NCI-H1694 (cell line): ENCODE measurements at places on chromosomes 7 and 10.

DNA sequence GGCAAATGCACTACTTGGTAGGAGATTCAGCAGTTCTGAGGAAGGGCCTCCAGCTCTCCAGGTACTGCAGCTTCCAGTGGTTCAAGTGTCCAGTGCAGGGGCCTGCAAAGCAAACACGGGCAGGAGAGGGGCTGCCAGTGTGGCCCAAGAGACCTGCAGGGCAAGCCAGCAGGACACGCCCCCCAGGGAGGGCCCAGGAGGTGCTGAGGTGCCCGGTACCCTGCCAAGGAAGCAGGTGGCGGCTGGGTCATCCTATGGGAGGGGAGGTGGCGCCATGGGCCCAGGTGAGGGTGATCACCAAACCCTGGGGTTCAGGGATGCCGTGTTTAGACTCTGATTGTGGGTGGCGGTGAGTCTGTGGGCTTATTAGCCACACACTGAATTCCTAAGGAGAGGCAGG is 45.7 kb downstream of the PARP12 start:
- DNase-seq, result no peak

DNA sequence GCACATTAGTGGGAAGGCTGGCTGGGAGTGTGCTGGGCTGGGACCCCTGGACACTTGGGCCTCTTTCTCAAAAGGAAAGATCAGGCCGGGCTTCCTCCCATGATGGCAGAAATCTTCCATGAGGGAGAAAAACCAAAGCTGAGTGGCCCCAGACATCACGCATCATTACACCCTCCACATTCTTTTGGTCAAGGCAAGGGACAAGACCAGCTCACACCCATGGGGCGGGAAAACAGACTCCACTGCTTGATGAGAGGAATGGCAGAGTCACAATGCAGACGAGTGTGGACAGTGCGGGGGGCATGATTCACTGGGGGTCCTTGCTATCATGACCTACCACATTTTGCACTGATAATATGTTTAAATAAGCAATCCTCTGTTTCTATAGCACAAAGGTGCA is 73.3 kb downstream of the CREB3L2 start:
- no peak for DNase-seq

- no peak for DNase-seq
Observed at GRCh38 chr10:92846854-92847201, 1.5 kb upstream of the EXOC6 start.

DNA sequence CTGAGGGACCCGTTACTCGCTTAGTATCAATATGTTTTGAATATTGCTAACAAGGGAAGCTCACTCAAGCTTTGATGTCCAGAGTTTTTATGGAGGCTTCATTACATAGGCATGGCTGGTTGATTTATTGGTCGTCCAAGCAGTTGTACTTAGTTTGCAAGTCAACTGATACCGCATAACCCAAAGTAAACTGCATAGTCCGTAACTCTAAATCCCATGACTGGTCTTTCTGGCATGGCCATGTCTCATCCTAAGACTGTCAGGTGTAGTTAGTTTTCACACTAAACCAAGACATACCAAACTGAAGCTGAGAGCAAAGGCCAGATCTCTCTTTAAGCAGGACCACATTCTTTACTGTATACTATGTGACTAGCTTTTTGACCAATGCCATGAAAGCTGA is 397.9 kb downstream of the TFEC start:
- DNase-seq, result no peak

- DNase-seq, result no peak
Observed at GRCh38 chr10:5252177-5253037, 55.8 kb downstream of the AKR1C4 start.

GRCh38 chr10:76073524-76073923 is 642.1 kb downstream of the LRMDA start:
- no peak for DNase-seq

DNA sequence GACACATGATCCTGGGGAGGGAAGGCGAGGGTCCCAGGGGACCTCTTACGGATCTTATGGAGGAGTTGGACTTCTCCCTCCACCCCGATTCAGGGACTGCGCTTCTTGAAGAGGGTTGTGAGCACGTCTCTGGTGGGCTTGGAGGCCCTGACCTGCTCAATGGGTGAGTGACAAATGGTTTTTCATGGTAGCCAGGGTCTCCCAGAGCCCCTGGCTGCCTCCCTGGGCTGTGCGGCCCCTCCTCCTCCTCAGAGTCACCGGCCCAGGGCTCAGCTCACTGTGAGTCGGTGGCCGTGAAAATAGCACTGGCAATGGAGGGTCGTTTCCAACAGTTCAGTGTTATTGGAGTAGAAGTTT is 26.6 kb downstream of the INPP5A start:
- no peak for DNase-seq

- no peak for DNase-seq
Observed at GRCh38 chr7:26657206-26657641, 207.2 kb downstream of the SKAP2 start.

GRCh38 chr10:44589181-44589943 is 204.5 kb upstream of the CXCL12 start:
- DNase-seq, result no peak

- no peak for DNase-seq
Observed at GRCh38 chr7:121384265-121384664, 11.8 kb downstream of the FAM3C start.

DNA sequence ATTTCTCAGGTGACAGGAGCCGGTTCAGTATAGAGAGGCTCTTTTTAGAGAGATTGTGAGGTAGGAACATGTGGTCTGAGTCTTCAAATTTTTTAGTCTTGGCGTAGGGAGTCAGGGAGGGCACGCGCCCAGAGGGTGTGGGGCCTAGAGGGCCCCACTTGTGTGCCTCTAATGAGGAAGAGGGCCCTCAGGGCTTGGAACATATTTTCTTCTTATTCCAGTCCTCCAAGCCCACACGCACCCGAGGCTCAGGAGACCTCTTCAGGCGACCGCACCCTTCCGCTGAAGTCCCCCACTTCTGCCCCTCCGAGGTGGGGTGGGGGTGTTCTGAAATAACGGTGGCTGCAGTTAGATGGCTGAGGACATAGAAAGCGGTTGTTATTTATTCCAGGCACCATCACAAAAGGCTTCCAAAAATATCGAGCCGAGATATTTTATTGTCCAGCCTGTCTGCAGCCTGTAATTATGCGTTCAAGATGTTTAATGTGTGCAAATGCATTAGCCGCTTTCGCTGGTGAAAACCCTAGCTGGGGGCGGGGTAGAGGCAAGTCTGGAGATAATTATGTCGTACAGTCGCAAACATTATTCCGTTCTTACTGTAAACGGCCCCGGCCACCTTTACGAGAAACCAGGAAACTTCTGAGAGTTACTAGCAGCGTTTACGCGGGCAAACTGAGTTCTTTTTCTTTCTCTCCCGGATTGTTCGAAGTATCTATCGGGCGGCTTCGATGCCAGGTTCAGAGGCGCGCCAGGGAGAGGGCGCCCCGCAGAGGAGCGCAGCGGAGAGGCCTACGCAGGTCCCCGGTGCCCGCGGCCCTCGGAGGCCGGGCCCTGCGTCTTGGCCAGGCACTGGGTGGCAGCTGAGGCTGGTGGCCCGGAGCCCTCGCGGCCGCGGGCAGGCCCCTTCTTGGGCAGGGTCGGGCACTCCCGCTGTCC is 12.9 kb upstream of the HOXA13 start:
- no peak for DNase-seq

DNA sequence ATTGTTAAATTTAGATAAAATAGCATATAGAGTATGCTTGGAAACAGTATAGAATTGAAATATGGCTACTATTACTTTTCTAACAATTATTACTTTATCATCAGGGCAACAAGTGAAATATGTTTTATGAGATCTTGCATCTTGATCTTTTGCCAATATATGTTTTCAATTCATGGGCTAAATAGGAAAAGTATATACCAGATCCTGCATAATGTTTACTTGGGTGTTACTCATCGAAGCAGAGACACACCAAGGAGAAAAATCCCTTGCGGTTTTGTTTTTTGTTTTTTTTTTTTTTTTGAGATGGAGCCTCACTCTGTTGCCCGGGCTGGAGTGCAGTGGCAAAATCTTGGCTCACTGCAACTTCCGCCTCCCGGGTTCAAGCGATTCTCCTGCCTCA is 541.4 kb downstream of the SUGCT start:
- no peak for DNase-seq

DNA sequence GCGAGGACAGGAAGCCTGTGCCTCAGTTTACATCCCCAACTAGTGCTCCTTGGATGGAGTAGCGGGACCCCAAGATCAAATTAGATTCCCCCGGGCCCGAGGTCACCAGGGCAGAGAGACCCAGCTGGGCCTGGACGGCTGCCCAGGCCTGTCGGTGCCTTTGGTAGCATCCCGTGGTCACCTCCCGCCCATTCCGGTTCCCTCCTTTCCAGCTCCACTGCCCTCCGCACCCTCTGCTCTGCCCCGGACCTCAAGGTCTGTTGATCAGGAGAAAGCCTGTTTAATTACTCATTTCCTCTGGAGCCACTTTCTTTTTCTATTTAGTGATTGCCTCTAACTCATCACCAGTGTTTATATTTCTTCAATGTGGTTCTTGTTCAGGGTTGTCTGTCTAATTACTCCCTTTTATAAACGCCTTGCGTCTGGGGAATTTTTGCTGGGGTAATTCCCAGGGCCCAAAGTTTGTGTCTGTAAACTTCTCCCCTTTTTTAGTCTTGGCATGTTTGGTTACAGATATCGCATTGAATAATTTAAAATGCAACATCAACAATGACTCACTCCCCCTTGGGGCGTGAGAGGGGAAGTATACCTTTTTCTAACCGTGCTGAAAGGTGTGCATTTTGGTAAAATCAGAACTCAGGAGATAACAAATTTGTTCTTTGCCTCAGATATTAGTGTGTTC is 1.9 kb downstream of the FOXK1 start:
- DNase-seq, result no peak

DNA sequence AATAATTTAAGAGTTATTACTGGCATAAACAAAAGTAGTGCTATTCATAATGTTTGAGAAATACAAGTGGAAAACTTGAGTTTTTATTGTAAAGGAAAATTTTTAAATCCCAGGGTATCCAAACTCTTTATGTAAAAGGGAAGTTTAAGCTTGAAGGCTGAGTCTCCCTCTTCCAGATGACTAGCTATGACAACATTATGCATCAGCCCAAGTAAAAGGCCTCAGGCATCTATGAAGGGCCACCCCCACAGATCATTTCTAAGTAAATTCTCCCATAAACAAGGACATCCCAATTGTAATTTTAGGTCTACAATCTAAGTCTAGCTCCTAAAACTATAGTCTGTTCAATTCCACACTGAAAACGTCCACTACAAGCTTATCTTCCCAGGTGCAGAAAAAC is 166.2 kb upstream of the STEAP1 start:
- DNase-seq, result no peak

- no peak for DNase-seq
Observed at GRCh38 chr7:22123139-22123538, 177.4 kb upstream of the CDCA7L start.

- no peak for DNase-seq
Observed at GRCh38 chr10:45202242-45202641, 113.2 kb downstream of the OR13A1 start.

DNA sequence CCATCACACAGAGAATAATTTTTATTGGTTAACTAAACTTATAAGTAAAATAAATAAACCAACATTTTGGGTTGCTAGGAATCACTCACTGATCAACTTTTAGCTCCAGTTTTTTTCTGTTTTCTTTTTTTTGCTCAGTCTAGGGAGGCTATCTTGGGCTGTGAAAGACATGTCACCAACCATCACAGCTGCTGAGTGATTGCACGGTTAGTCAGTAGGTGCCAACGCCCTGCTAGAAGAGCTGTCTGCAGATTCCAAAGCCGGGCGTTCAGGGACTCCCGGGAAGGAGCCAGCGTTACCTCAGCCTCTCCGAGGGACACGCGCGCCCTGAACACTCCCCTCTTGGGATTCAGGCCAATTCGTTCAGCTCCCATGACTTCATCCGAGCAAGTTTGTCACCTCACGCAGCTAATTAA is 604 bp upstream of the STAM start:
- DNase-seq, result peak; percentile 61

DNA sequence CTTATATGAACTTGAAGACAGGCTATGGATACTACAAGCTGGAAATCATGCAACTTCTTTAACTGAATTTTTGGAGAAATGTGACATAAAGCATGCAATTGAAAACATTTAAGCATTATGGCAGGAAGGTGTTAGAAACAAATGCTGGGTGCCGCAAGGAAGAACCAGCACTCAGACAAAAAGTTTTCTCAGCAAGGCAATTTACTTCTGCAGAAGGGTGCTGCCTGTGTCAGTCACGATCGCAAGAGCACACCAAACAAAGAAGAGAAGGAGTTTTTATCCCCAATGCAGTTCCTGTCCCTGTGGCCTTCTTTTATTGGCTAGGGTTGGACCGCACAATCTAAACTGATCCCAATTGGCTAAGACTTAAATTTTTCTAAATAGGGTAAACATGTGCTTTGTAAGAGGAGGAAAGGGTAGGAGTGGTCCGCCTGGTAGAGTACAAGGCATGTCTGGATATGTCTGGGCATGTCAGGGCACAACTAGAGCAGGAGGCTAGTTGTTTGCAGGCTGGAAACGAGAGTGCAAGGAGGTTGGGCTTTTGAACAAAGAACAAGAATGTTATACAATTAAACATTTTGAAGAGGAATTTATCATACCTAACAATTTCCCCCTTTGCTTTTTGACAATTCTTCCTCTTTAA is 109.6 kb upstream of the FAM3C start:
- no peak for DNase-seq

DNA sequence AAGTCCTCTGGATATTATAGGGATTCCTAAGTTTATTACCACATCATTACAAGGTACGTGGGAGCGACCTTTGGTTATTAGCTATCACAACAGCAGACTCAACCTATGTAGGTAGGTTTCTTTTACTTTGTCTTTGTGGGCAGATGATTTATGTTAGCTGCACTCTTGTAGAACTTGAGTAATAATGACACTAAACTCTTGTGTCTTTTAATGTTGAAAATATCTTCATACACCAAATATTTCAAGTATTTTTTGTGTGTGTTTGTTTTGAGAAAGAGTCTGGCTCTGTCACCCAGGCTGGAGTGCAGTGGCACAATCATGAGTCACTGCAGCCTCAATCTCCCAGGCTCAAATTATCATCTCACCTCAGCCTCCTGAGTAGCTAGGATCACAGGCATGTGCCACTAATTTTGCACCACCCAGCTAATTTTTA is 19.2 kb upstream of the SUPV3L1 start:
- DNase-seq, result no peak

GRCh38 chr10:98373260-98374040 is 41.5 kb downstream of the PYROXD2 start:
- DNase-seq, result no peak

DNA sequence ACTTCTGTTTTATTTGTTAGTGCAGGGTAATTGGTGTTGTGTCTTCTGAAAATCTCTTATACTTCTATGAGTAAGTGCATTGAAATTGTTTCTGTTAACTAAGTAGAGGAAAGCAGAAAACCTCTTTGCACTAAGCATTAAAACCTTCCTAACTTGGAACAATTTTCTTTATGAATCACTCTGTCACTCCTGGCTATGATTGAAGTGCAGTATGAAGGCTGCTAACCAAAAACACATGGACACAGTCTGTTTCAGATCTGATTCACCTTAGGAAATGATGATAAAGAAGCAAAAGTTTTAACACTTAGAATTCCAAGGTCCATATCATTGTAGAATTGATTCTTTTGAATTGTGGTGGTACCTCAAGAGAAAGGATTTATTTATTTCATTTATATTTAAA is 41.9 kb downstream of the MET start:
- DNase-seq, result no peak

GRCh38 chr10:132365102-132365501 is 31.9 kb upstream of the PWWP2B start:
- DNase-seq, result no peak
